ENCODE measurements at places on chromosomes 2 and 18.

GRCh38 chr2:30276455-30276911, 45.1 kb downstream of the LBH start:
- no peak for DNase-seq

- no peak for DNase-seq
Observed at GRCh38 chr2:63614448-63614968, 25.7 kb downstream of the MDH1 start.

DNA sequence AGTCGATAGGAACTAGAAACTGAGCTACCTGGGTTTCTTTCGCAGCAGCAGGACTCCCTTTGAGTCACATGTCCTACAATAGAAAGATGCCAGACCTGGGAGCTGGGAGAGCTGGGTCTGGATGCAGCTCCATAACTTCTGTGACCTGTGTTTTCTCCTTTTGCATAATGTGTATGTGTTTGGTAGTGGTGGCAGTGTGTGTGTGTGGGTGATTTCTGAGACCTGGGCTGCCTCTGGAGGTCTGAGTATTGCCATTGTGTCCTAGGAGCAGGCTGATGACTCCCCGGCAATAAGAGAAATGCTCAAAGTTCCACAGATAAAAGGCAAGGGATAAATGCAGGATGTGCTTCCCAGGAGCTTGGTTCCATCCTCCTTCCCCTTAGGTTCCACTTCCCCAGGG, 6.4 kb downstream of the WNT10A start:
- DNase-seq = no peak

GRCh38 chr2:71827524-71827901, 320.1 kb downstream of the CYP26B1 start:
- DNase-seq = no peak

- peak; percentile 72 for DNase-seq
Observed at GRCh38 chr2:177165061-177165583, 47.5 kb upstream of the HNRNPA3 start.

GRCh38 chr18:13566941-13567746, 159.2 kb downstream of the FAM210A start:
- peak; percentile 98 for DNase-seq

GRCh38 chr2:69742322-69742952, 503 bp downstream of the ANXA4 start:
- no peak for DNase-seq

DNA sequence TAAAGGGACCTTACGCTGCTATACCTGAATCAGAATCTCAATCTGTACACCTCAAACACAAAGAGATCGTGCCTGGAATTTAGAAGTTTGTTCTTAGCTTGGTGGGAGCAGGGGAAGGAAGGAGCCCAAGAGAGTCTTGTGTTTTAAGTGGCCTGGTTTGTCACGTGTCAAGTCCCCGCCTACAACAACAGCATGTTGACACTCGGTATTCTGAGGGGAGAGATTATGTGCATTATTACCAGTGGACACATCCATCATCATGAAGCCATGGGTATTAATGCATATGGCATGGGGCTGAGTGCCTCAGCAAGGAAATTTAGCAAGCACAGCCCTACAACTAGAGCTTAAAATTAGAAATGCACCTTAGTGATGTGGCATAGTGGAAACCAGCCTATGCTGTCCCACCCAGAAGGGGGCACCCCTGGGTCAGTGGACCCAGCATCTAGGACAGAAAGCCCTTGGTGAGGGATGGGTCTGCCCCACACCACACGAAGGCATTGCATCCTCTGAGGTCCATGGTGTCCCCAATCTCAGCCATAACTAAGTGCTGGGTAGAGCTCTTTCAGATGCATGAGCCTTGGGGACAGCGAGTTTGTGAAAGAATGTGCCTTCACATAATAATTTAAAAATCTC, 138.7 kb downstream of the MGAT5 start:
- no peak for DNase-seq

DNA sequence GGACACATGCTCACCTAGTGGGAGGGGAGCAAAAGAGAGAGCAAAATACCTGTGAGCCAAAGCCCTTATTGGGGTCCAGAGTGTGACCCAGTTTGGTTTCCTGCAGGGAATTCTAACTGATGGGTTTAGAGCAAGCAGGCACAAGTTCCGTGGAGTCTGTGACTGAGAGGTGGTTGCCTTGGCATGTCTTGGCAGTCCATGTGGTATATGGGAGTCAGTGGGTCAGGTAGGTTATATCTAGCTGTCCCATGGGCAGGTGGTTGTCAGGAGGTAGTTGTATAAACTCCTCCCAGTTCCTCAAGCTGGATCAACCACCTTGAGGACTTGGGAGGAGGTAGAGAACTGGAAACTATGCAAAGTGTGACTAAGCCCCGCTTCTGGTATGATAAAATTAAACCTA, 452.8 kb upstream of the VWC2L start:
- DNase-seq = no peak

GRCh38 chr2:23469142-23469540, 84.2 kb downstream of the KLHL29 start:
- no peak for DNase-seq

DNA sequence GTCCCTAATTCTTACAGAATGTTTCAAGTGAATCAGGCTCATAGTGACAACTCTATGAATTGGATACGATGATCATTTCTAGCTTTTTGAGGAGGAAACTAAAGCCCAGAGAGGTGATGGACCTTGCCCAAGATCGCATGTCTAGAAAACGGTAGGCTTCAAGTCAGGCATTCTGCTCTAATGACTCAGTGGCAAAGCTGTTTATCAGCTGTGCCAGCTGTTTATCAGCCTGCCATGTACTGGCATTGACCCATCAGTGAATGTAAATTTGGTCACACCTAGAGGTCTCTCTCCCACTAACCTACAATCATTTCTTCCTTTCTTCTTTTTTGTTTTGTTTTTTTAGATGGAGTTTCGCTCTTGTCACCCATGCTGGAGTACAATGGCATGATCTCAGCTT, 6.1 kb upstream of the DAW1 start:
- no peak for DNase-seq

GRCh38 chr2:127170452-127171197, 49.5 kb downstream of the CYP27C1 start:
- DNase-seq = no peak

- peak; percentile 85 for DNase-seq
Observed at GRCh38 chr2:25228848-25229278, 60.5 kb upstream of the POMC start.

DNA sequence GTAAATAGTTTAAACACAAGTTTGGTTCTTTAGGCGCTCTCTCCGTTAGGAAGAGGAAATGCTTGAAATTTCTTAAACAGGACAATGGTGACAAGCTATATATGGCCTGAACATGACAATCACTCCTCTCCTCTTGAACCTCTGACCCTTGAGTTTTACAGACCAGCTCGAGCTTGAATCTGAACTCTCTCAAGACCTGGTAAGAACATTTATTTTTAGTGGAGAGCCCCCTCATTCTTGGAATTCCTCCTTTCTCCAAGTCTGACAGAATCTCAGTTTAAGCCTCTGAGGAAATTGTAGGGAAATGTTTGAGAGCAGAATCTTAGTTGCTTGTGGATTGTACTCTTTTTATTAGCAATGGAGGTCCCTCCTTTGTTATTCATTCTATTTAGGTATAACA, 1293.6 kb upstream of the ZEB2 start:
- DNase-seq = peak; percentile 7

DNA sequence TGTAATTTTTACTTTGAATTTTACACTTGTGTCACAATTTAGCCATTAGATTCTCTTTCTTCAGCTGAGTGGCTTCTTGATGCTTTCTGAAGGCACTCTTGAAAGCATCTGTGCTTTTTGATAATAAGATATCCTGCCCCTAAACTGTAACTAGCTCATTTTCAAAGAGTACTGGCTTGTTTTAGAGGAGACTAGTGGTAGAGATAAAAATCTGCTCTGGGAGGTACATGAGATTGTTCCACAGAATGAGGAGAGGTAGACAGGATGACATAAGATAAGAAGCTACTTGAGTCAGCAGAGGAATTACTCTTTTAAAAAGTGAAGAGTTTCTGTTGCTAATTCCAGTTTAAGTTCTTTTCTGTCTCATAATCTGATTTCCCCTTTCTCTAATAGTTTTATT, 10.6 kb downstream of the PLEKHB2 start:
- no peak for DNase-seq

DNA sequence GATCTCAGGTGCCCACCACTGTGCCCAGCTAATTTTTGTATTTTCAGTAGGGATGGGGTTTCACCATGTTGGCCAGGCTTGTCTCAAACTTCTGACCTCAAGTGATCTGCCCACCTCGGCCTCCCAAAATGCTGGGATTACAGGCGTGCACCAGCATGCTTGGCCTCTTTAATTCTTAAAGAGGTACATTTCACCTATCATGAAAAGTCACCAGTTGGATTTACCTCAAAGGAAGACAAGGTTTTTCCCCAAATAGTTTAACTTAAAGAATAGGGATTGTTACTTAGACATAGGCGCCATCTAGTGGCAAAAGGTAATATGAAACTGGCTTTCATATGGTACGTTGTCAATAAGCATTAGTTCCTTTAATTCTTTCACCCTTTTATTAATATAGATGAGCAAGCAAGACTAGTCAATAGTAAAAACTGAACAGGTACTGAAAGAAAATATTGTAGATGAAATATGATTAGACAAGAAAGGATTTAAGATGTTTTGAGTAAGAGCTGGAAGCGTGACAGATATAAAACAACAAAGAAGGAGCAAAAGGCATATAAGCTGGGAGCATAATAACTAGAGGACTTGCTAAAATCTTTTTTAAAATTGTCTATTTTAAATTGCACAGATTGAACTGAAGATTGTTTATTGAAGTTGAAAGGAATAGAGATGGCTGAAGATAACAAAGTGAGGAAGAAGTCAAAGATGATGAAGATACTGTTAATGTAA, 35.0 kb upstream of the PSMD14 start:
- peak; percentile 81 for DNase-seq

GRCh38 chr2:69192176-69192945, 179.4 kb downstream of the ANTXR1 start:
- no peak for DNase-seq

- no peak for DNase-seq
Observed at GRCh38 chr2:144547494-144547893, 27.6 kb upstream of the ZEB2 start.

DNA sequence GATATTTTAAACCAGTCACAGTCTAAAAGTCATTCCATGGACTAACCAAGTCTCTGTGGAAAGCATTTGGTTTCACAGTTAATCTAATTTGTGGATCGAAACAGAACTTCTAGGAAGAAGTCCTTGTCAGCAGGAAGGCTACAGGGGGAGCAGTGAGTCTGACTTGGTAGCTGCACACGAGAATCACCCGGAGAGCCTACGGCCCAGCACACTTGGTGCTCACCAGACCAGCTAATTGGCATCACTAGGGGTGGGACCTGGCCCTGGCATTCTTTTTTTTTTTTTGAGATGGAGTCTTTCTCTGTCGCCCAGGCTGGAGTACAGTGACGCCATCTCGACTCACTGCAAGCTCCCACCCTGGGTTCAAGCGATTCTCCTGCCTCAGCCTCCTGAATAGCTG, 97.7 kb downstream of the ZNF532 start:
- no peak for DNase-seq

DNA sequence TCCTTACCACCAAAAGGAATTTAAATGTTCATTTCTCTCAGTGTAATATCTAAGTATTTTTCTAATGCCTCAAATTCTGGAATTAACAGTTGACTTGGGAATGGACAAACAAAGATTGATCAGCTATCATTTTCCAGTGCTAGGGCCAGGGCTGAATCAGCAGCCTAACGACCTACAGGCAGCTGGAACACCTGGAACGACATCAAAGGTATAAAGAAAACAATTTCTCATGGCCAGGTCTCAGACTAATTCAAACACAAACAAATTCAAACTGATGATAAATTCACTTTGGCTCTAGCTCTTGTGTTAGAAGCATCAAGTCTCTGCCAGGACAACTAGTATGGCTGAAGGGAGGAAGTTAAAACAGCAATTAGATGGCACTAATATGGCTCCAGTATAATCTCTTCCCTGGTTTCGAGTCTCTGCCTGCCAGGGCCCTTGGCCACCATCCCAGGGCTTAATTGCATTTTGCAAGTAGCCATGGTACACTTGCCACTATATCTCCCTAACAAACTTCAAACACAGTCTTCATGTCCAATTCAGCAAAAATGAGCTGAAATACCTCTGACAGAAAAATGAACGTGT, 70.2 kb upstream of the FSHR start:
- no peak for DNase-seq

GRCh38 chr2:191404568-191404991, 159.4 kb downstream of the MYO1B start:
- DNase-seq = no peak

DNA sequence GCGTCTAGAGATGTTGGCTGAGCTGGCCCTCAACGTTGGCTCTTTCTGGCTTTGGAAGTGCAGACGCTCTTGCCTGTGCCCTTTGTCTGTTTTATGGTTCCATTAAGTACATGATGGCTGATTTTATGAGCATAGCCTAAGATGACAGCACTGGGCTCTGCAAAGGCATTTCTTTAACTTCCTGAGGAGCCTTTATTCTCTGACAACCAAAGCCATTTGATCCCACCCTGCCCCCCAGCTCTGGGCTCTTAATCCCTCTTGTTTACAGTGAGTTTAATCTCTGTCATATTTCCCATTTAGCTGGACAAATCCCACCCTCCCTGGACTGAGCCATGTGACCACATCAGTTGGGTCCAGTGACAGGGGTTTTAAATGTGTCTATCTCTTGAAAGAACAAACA, 195.9 kb downstream of the ACKR3 start:
- DNase-seq = no peak

DNA sequence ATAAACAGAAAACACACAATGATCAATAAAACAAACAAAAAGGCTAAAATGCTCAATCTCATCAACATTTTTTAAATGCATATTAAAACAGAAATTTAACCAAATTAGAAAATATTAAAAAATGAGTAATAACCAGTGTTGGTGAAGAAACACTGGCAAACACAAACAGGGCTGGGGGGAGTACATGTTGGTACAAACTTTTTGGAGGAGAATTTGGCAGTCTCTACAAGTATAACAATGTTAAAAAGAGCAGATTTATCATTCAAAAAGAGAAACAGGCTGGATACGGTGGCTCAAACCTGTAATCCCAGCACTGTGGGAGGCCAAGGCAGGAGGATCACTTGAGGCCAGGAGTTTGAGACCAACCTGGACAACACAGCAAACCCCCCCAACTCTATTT, 13.9 kb downstream of the MOB1A start:
- no peak for DNase-seq

DNA sequence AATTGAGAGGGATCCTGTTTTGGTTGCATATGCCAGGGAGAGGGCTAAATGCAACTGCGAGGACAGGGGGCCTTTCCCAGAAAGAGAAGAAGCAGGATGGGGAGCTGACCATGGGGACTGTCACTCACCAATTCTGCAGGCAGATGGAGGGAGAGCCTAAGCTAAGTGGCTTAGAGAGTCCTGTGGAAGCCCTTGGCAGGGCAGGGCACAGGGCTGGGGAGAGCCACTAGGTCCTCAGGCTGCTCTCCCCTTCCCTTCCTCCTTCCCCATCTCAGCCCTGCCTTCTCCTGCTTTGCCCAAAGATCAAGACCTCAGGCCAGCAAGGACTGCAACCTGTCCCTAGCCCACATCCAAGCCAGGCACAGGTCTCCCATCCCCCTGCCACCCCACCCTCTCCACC, 24.4 kb upstream of the CATIP start:
- peak; percentile 57 for DNase-seq

GRCh38 chr2:203484266-203485112, 50.6 kb downstream of the RAPH1 start:
- peak; percentile 48 for DNase-seq

GRCh38 chr2:204437815-204438756, 107.2 kb upstream of the PARD3B start:
- DNase-seq = no peak
